ENCODE measurements at places on chromosomes 16 and 17. TPM values are rescaled to one million over a fixed set of nuclear protein-coding genes. Genes with fewer than 3 reads are reported as not detected.

The ICAM2 gene
- 6.5 TPM for total RNA-seq

The GUCY2D gene
- 0.33 TPM for total RNA-seq

DNA sequence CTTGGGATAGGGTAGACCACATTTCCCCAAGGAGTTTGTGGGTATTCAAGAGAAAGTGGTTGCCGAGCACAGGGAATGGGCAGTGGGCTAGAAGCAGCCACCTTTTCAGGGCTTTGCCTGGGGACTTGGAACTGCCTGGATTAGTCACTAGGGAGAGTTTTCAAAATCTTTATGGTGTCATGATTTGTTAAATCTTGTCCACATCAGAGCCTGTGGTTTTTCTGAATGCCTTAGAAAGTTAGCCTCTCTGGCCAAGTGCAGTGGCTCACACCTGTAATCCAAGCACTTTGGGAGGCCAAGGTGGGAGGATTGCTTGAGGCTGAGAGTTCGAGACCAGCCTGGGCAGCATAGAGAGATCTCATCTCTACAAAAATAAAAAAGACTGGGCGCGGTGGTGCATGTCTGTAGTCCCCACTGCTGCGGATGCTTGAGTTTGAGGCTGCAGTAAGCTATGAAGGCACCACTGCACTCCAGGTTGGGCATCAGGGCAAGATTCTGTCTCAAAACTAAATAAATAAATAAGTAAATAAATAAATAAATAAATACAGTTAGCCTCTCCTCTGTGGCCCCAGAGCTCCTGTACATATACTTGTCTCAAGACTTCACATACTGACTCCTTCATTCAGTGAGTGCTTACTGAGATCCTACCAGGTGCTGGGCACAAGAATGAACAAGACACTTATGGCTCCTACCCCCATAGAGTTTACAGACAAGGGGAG, 76.3 kb upstream of the HNF1B start:
- DNase-seq, result no peak

DNA sequence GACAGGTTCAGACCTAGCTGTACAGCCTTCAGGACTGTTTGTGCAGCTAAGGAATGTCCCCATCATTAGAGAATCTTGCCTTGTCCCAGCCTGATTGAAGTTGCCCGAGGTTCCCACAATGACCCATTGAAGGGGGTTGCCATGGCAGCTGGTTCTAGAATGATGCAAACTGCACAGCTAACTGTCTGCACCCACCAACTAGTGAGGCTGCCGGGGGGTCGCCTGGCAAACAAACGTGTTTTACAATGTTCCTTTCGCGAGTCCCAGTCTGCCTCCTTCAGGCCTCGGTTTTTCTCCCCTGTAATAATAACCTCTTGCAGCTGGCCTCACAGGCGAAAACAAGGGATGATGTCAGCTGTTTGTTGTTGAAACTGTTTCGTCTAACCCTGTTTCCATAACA, 5.5 kb downstream of the C16orf96 start:
- DNase-seq, result no peak

GRCh38 chr17:16191604-16192003, 23.7 kb downstream of the NCOR1 start:
- DNase-seq, result no peak

DNA sequence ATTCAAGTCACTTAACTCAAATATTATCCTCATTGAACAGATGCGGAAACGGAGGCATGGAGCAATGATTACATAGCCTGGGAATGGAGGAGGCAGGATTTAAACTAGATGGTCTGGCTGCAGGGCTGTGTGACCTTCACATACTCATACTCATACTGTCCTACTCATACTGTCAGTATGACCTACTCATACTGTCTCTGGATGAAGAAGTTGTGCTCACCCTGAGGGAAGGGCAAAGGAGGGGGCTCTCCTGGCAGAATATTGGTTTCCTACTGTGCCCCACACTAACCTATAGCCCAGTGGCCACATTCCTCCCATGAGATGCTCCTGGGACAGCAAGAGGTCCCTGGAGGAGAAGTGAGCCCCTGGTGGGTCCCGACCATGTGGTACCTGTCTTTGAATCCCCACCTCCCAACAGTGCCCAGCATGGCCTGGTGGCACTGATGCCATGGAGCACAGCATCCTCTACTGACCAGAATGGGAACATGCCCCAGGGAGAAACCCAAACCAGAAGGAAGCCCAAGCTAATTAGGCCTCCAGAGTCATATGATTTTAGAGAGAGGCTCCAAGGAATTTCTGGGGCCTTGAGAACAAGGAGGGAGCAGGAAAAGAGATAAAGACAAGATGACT, 197.3 kb upstream of the SDK2 start:
- DNase-seq, result no peak

DNA sequence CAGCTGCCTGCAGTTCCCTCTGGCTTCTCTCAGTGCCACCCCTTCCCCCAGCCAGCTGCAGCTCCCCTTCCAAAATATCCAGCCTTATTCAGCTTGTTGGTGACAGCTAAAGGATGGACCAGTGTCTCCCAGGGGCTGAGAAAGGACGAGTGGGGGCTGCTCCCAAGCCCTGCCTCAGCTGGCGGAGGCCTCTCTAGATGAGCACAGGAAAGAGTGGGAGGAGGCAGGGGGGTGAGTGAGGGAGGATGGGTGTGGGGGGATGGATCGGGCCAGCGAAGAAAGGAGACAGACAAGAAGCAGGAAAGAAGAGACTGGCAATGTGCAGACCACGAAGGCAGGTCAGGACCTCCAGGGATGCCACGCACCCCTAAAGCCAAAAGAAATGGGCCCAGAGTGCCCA, 17.5 kb downstream of the PIPOX start:
- DNase-seq, result no peak

GRCh38 chr16:53515811-53516210, 12.8 kb upstream of the AKTIP start:
- DNase-seq, result no peak

GRCh38 chr16:57389087-57389468, 15.5 kb upstream of the CCL17 start:
- DNase-seq, result no peak
